ENCODE measurements at places on chromosomes 16 and 17.

- DNase-seq: no peak
Observed at GRCh38 chr17:80221351-80222105, 1.3 kb downstream of the SLC26A11 start.

GRCh38 chr17:57615836-57616757 is 129.0 kb downstream of the CCDC182 start:
- DNase-seq: no peak

DNA sequence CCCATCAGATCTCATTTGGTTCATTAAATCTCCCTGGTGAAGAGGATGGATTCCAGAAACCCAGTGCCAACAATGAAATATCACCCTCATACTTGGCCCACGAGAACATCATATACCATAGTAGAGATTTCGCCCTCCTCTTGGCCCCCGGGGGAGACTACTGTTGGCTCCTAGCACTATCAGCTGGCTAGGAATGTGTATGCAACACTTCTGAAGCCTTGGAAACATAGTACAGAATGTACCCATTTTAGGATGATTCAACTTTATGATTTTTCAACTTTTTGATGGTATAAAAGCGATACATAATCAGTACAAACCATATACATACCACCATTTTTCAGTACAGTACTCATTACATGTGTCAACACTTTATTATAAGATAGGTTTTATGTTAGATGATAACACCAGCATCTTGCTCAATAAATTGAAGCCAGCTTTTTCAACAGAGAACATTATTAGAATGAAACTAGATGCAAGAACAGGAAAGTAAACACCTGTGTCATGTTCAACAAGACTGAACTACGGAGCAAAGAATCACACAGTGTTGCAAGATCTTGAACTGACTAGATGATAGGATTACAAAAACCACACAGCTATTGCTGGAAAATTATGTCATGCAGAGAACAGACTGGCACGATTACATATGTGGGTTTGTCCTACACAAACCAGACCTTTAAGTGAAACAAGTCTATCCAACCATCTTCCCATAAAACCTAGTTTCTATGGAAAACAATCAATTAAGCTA is 17.2 kb downstream of the RSL1D1 start:
- no peak for DNase-seq

GRCh38 chr17:2880050-2880449 is 83.8 kb downstream of the RAP1GAP2 start:
- no peak for DNase-seq

GRCh38 chr16:88824256-88825077 is 12.7 kb upstream of the APRT start:
- DNase-seq: no peak

DNA sequence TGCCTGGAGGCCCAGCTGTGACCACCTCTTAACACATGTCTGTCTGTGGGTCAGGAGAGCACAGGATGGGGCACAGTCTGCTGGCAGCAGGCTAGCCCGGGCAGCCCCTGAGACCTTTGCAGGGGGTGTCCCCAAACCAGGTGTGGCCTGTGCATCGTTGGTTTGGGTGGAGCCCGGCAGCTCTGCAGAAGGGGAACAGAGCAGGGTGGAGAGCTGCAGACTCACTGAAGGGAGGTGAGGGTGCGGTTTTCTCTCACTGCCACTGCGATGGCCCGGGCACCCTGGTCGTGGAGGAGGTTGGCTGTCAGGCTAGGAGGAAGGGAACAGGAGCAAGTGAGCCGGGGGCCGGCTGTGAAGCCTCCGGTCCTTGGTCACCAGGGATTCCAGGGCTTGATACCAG is 28.8 kb downstream of the NLRC3 start:
- no peak for DNase-seq

DNA sequence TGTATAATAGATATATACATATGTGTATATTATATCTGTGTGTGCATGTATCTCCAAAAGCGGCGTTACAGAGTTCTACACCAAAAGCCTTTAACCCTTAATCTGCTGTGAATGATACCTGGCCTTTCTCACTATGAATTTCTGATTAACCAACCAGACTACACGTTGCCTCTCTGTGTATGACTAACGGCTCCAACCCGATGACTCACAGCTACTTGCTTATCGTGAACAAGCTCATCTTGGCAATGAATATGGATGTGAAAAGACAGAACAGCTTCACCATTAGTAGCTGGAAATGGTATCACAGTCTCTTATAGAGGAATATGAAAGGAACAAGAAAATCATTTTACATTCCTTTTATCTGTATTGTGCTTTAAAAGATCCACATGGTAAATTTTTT is 23.8 kb upstream of the ARHGAP44 start:
- DNase-seq: no peak

- DNase-seq: no peak
Observed at GRCh38 chr16:24075931-24076716, 180.0 kb upstream of the CACNG3 start.
